T1000 (cell line): ENCODE measurements at places on chromosomes 7 and 10.

DNA sequence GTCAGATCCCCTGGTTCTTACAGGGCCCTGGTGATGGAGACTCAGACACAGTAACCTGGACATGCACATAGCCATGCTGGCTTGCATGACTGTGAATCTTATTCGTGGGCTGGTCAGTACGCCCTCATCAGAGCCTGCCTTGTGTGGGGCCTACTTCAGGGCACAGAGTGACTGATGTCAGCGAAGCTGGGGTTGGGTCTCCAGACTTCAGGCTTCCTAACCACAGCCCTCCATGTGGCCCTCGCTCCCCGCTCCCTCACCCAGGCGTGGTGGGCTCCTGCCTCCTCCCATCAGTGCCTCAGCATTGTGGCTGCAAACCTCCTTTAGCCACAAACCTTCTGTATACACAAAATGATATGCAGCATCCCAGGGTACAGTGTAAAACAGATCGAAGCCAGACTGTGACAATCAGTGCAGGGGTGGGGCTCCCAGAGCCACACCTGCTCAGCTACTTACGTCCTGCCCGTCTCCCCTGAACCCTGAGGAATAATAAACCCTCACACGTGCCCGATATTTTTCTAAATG lies 7.1 kb upstream of the C10orf105 start:
- DNase-seq = no peak

DNA sequence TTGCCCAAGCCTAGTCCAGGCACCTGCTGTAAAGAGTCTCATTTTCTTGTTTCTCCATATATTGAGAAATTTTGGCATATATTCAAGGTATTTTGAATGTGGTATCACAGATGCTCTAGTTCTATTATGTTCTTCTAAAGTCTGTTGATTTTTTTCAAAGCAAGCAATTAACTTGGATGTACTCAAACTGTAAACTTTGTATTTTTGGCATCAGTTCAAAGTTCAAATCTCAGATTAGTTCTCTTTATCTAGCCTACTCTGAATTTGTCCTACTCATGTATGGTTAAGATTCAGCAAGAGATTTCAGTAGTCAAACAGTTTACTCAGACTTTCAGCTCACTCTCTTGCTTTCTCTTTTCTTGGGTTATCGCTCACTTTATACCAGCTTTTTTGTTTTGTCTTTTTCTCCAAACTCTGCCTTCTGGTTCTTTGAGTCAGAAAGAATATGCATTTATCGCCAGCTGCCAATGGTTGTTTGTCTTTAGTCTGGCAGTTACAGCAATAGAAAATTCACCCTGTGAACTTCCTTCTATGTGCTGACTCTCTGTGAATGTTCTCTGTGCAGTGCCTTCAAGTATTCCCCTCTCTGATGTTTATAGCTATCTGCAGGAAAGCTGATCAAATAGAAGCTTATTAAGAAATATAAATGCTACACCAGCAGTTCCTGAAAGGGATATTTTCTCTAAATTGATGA lies 56.0 kb downstream of the ANKRD7 start:
- no peak for DNase-seq

DNA sequence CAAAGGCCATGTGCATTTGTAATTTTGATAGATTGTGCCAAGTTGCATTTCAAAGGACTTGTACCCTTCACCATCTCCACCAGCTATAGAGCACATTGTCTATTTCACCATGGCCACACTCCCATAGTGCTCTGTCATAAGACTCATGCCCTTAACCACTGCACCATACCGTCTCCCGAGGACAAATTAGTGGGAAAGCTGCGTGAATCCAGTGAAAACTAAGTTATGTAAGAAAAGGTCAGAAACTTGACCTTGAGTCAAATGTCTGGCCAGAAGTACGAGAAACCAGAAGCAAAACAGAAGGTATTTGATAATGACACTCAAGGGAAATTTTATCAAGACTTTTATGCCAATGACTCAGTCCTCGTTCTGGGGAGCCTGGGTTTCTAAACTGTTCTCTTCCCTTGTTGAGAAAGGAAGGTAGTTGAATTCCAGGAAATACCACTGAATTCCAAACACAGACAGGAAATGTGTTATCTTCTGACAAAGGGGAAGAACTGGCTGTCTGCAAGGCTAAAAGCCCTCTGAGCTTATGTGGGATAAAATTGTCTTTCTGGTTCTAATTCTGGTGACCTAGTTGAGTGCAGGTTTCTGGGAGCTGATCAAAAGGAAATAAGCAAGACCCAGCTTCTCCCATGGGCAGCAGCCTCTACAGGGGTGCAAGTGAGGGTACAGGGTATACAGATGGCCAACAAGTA lies 49.7 kb downstream of the CDK1 start:
- DNase-seq = peak; percentile 32

- DNase-seq = no peak
Measured at GRCh38 chr7:133857376-133858119, 269.6 kb upstream of the LRGUK start.

DNA sequence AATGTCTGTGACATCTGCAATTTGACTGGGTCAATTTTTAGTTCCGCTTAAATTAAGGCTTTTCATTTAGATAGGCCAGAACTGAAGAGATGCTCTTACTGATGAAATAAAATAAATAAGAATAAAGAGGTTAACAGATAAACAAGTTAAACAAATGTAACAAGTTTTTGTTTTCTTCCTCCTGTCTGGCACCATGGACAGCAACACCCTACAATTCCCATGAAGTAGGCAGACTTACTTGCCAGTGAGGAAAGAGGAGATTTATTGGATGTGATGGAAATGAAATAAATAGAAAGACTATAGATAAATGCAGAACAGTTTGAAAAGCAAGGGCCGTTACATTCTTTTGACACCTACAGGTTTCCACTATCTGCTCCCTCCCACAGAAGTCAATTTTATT lies 118.5 kb downstream of the AMPH start:
- no peak for DNase-seq

DNA sequence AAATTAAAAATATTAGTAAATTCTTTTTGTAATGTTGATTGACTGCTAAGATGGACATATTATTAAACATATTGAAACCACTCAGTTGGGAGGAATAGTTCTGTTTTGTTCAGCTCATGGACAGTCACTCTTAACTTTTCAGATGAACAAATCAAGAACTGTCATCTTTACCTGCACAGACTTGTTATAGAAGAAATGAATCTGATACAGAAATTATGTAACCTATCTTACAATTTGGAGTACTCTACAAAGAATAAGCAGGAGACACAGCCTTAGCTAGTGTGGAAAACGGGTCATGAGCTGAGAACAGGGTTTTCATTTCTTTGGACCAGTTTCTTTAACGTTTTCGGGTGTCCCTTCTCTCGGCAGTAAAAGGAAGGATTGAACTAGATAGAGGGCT lies 1.2 kb upstream of the ANLN start:
- no peak for DNase-seq

DNA sequence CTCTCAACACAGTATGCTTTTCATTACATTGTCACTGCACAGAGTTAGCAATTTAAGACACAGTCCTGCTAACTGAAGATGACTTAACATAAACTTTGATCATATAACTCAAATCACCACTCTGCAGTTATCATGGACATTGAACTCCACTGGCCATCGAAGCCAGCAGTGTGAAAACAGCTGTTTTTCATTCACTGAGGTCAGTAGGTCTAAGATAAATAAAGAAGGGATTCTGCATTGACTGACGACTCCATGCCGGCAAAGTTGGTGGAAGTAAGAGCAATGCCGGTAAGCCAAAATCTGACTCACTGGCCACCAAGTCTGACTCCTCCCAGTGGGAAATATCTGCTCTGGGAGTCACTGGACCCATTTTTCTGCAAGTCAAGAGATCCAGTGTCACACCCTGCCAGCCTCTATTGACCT lies 449.9 kb upstream of the ANKRD30A start:
- DNase-seq = no peak

GRCh38 chr7:2450198-2451107 lies 25.7 kb downstream of the GRIFIN start:
- no peak for DNase-seq

DNA sequence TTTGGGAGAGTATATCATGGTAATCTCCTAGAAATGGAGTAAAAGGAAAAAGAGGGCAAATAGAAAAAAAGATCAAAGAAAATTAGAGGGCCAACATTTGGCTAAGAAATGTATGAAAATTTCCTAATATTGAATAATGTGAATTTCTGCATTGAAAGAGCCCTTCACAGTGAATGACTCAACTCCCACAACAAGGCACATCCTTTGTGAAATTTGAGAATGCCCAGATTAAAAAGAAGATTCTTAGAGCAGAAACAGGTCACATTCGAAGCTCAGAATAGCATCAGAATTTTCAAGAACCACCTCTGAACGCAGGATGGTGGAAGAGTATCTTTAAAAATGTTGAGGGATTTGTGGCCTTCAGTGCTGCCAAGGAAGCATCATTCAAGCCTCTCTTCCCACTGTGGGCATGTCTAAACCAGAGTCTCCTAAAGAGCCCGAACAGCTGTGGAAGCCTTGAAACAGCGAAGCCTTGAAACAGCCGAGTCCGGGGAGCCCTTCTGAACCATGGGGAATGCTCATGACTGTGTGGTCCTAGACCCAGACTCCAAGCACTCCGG lies 43.6 kb downstream of the GUSB start:
- DNase-seq = no peak

- no peak for DNase-seq
Measured at GRCh38 chr10:75950307-75950706, 518.9 kb downstream of the LRMDA start.
